ENCODE measurements at places on chromosomes 13 and 19.

GRCh38 chr13:110680852-110681251 is 25.1 kb downstream of the CARS2 start:
- DNase-seq = peak; percentile 21

GRCh38 chr13:35600137-35600536 is 123.6 kb upstream of the MAB21L1 start:
- DNase-seq = no peak

- no peak for DNase-seq
Observed at GRCh38 chr13:27806744-27807387, 14.6 kb downstream of the GSX1 start.

GRCh38 chr19:38255383-38256014 is 675 bp downstream of the PPP1R14A start:
- DNase-seq = no peak

DNA sequence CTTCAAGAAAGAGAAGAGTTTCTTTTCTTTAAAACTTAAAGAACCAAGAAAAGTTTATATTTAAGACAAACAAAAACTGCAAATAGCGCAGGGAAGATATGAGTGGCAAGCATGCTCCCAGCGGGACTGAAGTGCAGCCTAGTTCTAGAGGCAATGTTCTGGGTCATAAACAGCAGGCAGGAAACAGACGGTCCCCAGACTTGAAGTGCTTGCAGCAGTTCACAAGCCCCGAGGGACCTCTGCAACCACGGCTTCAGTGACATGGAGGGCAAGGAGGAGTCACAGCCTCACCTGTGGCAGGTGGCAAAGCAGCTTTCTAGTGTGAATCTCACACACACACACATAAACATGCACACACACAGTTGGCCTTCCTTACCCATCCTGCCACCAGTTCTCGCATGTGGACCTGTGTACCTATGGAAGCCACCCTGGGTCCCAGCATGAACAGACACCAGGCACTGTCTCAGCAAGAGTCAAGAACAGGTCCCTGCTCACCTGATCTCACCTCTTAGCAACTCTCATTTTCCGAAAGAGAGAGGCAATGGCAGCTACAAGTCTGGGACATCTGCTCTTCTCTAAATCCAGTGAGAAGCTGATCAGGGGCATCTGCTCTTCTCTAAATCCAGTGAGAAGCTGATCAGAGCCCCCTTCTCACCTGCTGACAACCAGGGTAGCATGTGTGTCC is 162.0 kb downstream of the EFNB2 start:
- DNase-seq = peak; percentile 57

- no peak for DNase-seq
Observed at GRCh38 chr13:99686157-99686572, 184.9 kb downstream of the TM9SF2 start.

GRCh38 chr19:39132344-39132969 is 6.9 kb downstream of the PAK4 start:
- no peak for DNase-seq

GRCh38 chr13:97417698-97418097 is 16.3 kb upstream of the RAP2A start:
- DNase-seq = no peak

GRCh38 chr19:23665651-23666410 is 21.2 kb downstream of the ZNF675 start:
- no peak for DNase-seq

DNA sequence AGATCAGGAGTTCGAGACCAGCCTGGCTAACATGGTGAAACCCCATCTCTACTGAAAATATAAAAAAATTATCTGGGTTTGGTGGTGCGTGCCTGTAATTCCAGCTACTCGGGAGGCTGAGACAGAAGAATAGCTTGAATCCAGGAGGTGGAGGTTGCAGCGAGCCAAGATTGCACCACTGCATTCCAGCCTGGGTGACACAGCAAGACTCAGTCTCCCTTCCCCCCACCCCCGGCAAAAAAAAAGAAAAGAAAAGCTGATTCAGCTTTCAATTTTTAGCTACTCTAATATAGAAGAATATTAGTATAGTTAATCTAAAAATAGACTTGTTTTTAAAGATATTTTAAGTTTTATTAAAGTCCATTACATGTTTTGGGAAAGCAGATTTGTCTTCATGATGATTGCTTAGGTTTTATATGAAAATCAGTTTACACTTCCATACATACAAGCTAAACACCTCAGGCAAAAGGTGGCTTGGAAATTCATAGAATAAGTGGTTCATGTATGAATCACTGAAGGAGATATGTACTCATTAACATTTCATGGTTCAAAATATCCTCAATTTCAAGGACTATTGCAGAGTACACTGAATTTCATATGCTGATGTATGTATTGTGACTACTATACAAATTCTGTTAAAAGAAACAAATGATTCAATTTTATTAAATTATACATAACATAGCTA is 165.2 kb downstream of the TDRD3 start:
- DNase-seq = no peak

DNA sequence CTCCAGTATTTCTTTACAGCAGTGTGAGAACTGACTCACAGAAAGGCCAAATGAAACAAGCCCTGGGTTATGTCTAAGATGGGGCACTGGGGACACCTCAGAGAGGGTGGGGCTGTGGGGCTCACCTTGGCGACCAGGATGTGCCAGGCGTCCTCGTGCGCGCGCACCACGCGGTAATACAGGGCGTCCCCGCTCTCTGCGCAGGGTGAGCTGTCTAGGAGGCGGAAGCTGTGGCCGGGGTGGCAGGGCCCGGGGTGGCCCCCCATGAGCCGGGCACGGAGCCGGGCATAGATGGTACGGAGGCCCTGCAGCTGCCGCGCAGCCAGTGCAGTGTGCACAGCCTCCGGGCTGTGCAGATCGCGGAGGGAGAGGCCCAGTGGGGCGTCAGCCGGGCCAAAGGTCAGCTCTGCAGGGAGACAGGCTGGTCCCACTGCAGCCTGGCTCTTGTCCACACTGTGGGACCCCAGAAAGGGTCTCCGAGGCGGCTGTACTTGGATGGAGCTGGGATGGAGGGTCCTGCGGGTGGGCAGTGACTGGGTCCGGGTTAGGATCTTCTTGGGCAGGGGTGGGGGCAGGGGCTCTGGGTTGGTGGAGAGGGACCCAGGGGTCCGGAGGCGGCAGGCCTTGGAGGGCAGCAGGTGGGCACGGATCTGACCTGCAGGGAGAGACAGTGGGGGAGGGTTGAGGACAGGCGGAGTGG is 3.4 kb downstream of the PEAK3 start:
- DNase-seq = no peak

- peak; percentile 7 for DNase-seq
Observed at GRCh38 chr19:32041681-32042292, 303.6 kb upstream of the ZNF507 start.

- DNase-seq = peak; percentile 10
Observed at GRCh38 chr19:53977991-53978731, 13.3 kb upstream of the CACNG6 start.

GRCh38 chr19:20078581-20079031 is 806 bp downstream of the ZNF90 start:
- DNase-seq = no peak

DNA sequence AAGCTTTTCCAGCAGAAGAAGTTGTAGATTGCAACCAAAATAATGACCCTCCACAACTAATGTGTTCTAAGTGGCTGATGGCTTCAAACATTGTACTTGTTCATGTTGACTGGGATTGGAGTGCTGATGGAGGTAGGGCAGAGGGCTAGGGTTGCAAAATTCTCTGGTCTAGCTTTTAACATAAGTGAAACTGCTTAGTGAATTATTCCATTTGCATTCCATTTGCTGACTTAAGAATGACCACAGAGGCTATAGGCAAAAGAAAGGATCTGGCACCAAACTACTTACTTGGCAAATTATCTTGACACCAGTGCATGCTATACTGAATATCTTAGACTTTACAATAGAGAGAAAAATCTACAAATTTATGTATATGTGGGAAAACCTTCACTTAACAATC is 287.0 kb downstream of the FGF9 start:
- no peak for DNase-seq

- no peak for DNase-seq
Observed at GRCh38 chr19:20321139-20321763, 154.2 kb downstream of the ZNF486 start.

DNA sequence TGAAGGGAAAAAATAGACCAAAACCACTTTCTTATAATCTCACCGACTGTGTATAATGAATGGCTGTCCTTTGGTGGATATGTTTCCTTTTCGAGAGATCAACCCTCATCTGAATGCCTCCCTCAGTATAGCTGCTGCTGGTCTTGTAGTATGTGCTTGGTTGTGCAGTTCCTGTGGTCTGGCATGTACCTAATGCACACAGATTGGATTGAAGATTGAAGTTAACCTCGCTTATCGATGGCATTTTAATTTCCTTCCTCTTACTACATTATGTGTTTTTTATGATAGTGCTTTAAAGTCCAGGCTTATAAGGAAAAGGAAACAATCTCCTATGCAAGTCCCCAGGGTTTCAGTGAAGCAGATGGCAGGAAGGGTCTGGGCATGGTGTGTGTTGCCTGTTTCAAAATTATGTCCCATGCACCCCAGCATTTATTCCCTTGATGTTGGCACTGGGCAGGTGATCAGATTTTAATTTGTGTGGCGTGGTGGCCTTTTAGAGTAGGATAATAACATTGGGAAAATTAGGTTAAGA is 334.1 kb downstream of the SHISA2 start:
- DNase-seq = no peak

GRCh38 chr13:109761695-109762094 is 24.7 kb downstream of the IRS2 start:
- no peak for DNase-seq

GRCh38 chr19:32220951-32221350 is 124.5 kb upstream of the ZNF507 start:
- no peak for DNase-seq

DNA sequence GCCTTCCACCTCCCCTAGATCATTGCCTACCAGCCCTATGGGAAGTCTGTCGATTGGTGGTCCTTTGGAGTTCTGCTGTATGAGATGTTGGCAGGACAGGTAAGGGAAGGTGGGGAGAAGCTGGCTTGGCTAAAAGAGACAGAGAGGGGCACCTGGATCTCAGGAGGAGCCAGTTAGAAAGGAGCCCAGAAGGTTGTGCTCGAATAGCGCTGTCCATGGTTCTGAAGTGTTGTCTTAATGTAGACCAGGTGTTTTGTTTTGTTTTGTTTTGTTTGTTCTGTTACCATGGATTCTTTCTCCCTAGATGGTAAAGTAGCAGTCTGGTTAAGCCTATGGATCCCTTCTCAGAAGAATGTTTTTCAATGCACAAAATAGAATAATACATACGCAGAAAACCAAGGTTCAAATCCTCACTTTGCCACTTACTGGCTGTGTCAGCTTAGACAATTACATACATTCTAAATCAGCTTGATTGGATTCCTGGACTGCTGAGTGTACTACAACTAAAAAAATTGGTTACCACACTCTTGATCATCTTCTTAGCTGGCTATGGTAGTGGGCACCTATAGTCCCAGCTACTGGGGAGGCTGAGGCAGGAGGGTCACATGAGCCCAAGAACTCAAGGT is 5.9 kb upstream of the CACNG7 start:
- peak; percentile 42 for DNase-seq

GRCh38 chr13:35470671-35471661 is 5.5 kb downstream of the MAB21L1 start:
- no peak for DNase-seq

- no peak for DNase-seq
Observed at GRCh38 chr19:18663940-18664530, 19.4 kb upstream of the CRTC1 start.

- DNase-seq = no peak
Observed at GRCh38 chr13:40472427-40473220, 193.8 kb downstream of the FOXO1 start.

- DNase-seq = no peak
Observed at GRCh38 chr13:107373551-107373950, 805.6 kb upstream of the ARGLU1 start.

Measured in DND-41 (cell line).